ENCODE measurements at places on chromosomes 2 and 18.

DNA sequence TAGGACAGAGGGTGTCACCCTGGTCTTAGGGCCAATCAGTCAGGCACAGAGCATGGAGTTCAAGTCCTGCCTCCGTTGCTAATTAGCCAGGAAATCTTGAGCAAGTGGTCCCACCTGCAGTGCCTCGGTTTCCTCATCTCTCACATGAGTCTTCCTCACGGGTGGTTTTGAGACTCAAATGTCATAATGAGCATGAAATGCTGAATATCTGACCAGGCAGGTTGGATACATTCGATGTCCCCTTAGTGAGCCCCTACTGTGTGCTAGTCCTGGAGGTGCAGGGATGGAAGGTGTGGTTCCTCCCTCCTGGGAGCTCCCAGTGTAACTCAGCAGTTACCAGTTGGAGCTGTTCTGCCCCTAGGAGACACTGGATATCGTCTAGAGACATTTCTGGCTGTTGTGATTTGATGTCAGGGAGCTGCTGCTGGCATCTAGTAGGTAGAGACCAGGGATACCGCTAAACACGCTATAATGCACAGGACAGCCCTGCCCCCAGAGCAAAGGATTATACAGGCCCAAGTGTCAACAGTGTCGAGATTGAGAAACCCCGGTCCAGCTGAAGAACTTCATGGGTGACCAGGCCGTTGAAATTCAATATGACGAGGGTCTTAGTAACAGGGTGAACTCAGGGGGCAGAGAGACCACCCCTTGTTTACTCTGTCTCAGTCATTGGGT lies 118.5 kb upstream of the TWIST2 start:
- no peak for DNase-seq

DNA sequence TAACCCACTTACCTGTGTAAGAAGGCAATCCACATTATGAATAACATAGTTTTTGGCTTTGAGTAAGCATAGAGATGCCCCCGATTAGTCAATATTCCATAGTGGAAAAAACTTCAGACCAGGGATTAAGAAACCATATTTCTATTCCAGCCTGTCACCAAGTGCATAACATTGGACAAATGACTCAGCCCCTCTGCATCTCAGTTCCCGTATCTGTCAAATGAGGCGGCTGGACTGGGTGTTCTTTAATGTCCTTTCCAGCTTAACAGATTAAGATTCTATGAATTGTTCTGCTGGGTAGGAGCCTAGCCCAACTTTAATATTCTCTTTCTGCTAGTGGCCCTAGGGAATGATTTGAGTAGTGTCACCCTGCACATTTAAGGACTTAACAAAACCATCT lies 11.8 kb upstream of the FTCDNL1 start:
- DNase-seq, result peak; percentile 6

- DNase-seq, result no peak
These were observed 9.9 kb upstream of the ABHD3 start for GRCh38 chr18:21714474-21714873.

GRCh38 chr2:74534411-74534810 lies 4.7 kb downstream of the HTRA2 start:
- no peak for DNase-seq

DNA sequence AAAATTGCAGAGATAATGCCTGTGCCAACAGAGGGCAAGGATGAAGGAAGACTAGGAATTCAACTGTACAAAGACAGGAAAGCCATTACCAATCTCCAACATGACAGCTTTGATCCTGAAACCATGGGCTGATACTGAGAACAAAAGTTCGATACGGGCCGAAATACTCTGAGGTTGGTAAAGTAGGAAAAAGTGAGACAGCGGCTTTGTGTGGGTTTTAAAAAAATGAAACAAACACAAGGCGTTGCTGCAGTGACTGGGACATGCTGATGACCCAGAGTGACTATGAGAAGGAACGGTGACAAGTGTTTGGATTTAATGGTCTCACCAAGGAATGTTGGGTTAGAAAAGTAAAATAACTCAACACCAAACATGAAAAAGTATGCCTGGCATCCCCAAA lies 24.2 kb upstream of the SDC1 start:
- no peak for DNase-seq

DNA sequence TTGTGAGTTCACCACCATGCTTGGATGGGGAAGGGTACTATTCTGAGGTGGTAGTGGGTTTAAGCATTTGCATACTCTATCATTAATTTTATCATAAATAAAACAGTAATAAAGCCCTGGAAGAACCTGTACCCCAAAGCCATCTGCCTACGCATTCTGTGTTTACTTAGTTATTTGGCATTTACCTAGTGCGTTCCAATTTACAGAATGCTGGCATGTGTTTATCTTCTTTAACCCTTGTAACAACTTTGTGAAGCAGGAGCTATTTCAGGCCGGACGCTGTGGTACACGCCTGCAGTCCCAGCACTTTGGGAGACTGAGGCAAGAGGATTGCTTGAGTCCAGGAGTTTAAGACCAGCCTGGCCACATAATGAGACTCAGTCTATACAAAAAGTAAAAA lies 17.8 kb upstream of the ODC1 start:
- no peak for DNase-seq

GRCh38 chr2:196702641-196703040 lies 63.1 kb downstream of the CCDC150 start:
- no peak for DNase-seq

DNA sequence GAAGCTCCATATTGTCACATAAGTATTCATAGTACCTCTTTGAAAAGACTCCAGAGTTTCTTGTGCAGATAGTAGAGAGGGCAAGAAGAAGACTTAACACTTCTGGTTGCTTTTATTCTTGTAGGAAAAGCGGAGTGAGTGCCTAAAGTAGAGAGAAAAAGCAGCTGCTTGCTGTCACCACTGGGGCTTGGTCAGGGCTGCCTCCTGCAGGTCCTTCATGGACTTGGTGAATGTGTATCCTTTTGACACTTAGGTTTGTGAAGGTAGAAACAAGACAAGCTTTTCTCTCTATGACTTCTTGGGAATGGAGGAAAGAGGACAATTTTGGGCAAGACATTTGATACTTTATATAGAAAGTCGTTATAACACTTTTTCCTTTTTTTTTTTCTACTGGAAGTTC lies 312.8 kb upstream of the FANCL start:
- DNase-seq, result no peak

DNA sequence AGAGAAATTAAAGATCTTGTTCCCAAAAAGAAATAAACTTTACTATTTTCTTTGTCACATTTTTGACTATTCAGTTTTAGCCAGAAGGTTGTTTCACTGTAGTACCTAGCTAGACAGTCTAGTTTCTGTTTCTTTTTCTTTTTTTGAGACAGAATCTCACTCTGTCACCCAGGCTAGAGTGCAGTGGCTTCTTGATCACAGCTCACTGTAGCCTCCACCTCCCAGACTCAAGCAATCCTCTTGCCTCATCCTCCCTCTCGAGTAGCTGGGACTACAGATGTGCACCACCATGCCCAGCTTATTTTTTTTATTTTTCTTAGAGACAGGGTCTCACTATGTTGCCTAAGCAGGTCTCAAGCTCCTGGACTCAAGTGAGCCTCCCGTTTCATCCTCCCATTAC lies 2.2 kb downstream of the RBM45 start:
- DNase-seq, result no peak

Data from RKO (cell line).